ENCODE measurements at places on chromosomes 12 and 14.

DNA sequence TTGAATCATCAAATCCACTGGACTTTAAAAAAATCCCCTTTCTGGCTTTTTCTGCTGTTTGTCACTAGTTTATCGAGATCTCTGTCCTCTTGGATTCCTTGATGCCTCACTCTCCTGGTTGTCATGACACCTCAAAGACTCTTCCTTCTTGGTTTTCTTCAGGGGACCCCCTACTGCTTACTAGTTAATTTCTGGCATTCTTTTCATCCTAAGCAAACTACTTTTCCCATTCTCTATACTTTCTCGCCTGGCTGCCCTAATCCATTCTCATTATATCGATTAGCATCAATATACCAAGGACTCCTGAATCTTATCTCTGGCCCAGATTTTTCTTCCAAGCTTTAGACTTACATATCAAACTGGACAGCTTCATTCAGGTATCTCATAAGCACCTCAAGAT lies 98.6 kb downstream of the NEDD1 start:
- DNase-seq = no peak

DNA sequence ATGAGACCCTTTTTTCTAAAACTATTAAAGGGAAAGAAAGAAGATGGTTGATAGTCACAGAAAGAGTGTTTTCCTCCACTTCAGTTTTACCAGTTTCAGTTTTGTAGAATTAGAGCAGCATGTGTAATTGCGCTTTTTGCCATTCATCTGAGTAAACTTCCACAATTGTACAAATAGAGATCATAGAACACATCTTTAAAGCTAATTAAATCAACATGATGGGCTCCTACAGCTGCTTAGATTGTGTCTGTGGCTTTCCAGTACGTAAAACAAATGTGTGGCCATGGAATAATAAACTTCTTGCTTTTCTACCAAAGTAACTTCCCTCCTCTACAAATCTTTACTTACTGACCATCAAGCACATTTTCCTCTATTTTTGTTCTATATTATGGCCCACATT lies 84.2 kb upstream of the LRIG3 start:
- DNase-seq = no peak

DNA sequence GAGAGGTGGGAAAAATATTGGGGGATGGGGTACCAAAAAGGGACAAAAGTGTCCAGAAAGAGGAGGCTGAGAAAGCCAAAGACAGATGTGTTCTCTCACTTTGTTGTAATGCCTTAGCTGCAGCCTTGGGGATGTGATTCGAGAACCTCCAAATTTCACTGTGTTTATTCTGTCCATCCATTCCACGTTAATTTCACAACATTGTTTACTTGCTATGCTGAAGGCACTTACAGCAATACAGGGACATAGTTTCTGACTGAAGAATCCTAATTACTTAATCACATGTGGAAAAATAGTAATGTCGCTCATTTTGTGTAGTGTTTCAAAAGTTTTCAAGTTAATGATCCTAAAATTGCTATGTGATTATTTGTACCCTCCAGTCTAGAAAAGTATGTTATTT lies 146.2 kb upstream of the SLC38A2 start:
- no peak for DNase-seq

- no peak for DNase-seq
These were observed 85.4 kb downstream of the PHETA1 start for GRCh38 chr12:111283521-111283920.

DNA sequence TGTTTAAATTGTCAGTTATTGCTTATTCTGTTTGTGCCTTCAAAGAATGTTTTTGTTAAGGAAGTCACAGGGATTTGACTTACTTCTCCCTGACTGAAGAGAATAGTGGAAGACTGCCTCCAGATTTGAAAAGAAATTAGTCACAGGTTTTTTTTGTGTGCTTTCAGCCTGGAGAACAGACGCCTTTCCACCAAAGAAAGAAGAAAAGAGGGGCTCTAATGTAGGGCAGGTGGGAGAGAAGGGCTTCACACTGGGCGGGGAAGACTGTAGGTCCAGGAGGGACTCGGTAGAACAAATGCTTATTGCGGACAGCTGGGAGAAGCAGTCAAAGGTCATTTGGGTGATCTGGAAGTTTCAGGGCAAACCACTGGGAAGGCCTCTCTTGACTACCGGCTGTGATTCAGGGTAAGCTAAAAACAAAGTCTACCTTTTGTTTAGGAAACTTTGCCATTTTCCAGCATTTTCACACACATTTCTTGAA lies 76.8 kb downstream of the SAMD4A start:
- DNase-seq = no peak

- DNase-seq = peak; percentile 29
These were observed at the start of gene VASH1 for GRCh38 chr14:76761136-76761959. TSS of gene VASH1 (plus strand) at chr14:76761468. CDS start at chr14:76762822, 1,354 bp downstream.

GRCh38 chr14:53874704-53875103 lies 81.9 kb downstream of the BMP4 start:
- DNase-seq = no peak

DNA sequence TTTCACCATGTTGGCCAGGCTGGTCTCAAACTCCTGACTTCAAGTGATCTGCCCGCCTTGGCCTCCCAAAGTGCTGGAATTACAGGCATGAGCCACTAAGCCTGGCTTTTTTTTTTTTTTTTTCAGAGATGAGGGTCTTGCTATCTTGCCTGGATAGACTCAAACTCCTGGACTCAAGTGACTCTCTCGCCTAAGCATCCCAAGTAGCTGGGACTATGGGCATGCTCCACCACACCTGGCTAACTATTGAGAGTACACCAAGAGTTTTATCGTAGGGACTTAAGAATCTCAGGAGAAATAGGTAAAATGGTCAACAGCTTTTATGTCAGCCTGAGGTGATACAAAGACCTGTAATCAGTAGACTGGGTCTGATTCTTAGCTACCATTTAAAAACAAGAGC lies 31.2 kb upstream of the SIX1 start:
- no peak for DNase-seq

- no peak for DNase-seq
These were observed 5.9 kb downstream of the MMP17 start for GRCh38 chr12:131833896-131834641.

GRCh38 chr12:68148261-68148951 lies 11.1 kb downstream of the IFNG start:
- DNase-seq = no peak

DNA sequence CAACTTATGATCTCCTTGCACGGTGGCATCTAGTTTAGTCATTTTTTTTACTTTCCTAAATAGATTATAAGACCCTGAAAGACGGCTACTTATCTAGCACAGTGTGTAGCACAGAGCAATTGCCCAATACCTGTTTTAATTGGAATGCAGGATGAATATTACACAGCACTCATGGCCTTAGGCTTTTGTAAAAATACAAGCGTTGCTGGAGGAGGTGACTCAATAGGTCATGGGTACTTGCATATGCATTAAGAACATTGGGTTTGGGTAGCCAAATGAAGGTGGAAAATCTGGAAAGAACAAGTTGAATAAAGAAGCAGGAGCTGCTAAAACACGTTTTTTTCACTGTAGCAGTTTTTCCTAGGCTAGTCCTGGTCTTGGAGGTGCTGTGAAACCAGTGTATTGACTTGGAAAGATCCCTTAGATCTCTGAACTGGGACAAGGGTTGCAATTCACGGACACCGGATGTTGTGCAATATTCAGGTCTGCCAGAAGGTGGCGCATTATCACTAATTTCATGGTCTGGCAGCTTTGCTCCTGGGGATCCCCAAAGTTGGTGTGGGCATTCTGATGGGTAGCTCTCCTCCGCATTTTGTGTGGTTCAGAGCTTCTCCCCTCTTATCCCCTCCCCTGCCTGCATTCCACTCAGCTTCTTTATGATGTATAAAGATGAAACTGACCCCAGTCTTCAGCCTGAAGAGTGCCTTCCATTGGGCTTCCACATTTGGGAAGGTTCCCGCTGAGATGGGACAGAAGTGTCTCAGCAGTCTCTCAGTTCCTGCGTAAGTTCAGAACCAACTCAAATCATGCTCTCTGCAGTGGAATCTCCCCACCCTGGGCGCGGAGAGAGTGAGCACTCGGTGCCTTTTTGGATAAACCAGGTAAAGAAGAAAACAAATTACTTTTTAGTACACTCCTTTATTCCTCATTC lies 278.3 kb downstream of the NRXN3 start:
- peak; percentile 35 for DNase-seq

DNA sequence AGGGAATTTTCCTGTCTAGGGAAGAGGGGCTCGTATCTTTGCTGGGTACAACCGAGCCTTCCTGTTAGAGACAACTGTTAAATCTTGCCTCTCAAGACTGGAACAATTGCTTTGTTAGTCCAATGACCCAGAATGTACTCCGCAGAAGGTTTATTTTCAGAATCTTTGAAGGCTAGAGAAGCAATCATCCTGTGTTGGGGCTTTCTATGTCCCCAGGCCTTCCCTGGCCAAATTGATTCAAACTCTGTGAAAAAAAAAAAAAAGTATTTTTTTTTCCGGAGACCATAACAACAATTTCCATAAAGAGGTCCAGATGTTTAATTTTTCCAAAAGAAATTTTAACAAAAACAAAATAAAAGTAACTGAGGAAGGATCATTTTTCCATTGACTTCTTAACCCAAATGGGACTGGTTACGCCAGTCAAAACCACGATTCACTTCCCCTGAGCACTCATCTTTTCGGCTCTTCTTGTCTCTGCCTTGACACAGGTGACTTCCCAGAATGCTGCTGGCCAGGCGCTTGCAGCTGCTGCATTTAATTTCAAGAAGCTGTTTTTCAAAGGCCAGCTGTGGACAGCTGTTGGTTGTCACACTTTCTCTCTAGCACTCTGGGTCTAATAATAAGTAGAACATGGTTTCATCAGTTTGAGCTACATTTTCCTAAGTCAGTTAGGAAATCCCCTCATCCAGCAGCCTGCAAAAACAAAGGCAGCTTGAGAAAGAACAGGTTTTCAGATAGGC lies 81.6 kb upstream of the MANSC4 start:
- DNase-seq = no peak

GRCh38 chr14:105141026-105141425 lies 27.6 kb downstream of the JAG2 start:
- DNase-seq = no peak

- DNase-seq = no peak
These were observed 219.9 kb downstream of the AACS start for GRCh38 chr12:125284945-125285685.

- DNase-seq = no peak
These were observed 5.8 kb downstream of the KTN1 start for GRCh38 chr14:55585854-55586253.

DNA sequence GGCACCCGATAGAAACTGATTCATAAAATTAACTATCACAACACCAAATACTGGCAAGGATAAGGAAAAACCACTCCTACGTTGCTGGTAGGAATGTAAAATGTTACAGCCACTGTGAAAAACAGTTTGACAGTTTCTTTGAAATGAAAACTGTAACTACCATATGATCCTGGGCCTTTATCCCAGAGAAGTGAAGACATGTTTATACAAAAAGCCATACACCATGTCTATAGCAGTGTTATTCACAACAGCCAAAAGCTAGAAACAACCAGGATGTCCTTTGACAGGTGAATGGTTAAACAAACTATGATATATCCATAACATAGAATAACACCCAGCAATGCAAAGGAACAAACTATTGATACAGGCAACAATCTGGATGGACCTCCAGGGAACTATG lies 3.7 kb upstream of the C14orf132 start:
- DNase-seq = no peak

DNA sequence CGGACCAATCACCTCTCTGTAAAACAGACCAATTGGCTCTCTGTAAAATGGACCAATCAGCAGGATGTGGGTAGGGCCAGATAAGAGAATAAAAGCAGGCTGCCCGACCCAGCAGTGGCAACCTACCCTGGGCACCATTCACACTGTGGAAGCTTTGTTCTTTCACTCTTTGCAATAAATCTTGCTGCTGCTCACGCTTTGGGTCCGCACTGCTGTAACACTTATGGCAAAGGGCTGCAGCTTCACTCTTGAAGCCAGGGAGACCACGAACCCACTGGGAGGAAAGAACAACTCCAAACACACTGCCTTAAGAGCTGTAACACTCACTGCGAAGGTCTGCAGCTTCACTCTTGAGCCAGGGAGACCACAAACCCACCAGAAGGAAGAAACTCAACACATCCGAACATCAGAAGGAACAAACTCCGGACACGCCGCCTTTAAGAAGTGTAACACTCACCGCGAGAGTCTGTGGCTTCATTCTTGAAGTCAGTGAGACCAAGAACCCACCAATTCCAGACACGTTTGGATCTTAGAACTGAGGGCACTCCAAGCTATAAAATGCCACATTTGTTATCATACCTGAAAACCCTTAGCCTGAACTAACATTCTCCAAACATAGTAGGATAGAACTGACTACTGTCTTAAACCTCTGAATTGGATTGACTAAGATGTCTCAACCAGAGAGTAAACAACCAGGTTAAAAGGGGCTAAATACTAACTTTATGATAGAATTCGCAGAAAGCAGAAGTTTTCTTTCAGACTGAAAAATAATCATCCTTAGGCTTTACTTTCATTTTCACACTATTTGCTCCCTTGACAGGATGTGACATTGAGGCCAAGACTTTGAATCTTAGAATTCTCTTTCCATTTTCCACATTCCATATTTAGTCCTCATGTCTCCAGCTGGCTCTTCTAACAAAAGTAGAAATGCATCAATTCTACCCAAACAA lies 33.6 kb downstream of the CDKL1 start:
- DNase-seq = no peak

- DNase-seq = no peak
These were observed 39.8 kb upstream of the CMKLR1 start for GRCh38 chr12:108378926-108379325.

GRCh38 chr14:69624136-69624535 lies 12.7 kb downstream of the SUSD6 start:
- DNase-seq = no peak

DNA sequence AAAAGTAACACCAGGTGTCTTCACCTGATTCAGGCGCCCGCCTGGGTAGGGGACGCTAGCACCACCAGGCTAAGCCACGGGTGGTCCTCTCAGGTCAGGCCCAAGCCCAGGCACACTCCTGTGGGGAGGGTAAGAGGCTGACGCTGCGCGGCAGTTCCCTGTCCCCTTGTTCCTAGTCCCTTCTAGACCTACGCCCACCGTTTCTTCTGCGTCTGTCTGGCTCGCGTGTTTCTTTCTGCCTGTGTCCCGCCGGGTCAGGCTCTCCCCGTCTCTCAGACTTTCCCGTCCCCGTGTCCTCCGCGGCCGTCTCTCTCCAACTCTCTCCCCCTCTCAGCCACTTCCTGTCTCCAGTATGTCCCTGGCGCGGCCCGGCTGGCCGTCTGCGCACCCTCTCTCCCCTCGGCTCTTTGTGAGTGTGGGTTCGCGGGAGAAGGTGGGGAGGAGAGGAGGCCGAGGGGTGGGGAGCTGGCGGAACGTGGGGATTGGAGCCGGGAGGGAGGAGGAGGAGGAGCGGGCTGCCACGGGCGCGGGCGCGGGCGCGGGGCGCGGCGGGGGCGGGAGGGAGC lies 3.1 kb upstream of the TNS2 start:
- DNase-seq = no peak
